LoVo (cell line): ENCODE measurements at places on chromosomes 12 and 14.
A peak's percentile ranks its signal among the peaks of the same experiment; 100 is the strongest.

- no peak for DNase-seq
These were observed 298.4 kb downstream of the TRHDE start for GRCh38 chr12:72570601-72571000.

DNA sequence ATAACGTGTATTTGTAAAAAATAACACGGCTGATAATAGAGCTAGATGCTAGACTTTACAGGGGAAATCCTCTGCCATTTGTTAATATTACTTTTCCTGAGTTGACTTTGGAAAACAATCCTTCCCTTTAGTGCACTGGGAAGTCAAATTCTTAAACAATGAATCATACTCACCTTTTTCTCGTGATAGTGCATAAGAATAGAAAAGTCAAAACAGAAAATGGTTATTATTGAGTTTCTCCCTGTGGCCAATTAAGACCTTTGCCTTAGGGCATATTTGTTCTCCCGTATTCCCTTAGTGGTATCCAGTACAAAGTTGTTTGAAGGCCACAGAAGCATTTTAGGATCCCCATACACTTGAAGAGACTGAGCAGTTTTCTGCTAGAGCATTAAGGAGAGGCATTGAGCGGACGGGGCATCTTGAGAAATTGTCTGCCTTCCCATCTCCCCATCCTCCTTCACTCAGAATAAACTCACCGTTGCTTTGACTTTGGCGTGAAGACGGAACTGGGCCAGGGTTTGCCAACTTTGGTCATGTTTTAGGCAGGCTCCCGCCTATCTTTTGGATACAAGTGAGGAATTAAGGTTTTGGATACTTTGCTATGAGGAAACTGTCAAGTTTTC, 171.3 kb downstream of the TMTC2 start:
- peak; percentile 37 for DNase-seq

- no peak for DNase-seq
These were observed 82.7 kb downstream of the DAD1 start for GRCh38 chr14:22506378-22506710.

- DNase-seq: no peak
These were observed 31.5 kb upstream of the FAM222A start for GRCh38 chr12:109681986-109682707.

DNA sequence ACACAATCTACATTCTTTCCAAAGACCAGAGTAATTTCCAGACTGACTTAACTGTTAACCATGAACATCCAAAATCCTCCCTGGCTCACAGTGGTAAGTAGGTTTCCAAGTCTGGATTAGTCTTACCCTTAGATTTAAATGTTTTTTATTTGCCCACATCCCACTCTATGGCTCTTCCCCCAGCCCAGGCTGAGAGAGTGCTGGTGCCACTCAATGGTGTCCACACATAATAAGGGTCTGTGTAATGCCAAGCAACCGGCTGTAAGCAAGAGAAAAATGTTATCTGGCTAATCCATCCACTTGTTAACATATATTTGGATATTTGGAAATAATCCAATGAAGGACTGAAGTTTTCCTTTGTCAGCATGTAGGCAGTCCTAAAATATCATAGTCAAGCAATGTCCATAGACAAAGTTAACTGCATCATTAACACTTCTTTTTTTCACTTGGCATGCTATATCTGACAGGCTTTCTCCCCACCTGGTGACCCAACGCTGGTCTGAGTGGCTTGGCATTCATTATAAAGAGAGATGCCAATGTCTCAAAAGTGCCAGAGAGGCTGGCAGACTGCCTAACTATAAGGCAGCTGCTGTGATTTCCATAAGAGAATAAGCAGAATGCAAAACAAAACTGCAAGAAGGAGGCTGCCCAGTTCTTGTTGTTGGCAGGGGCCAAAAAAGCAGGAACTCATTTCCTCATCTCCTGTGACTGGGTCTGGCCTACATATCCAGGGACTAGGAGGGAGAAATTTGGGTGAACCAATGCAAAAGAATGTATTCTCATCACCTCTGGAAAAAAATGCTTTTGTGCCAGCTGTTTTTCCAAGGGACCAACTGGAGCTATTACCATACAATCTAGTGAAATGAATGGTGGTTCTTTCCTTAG, 13.9 kb upstream of the HOXC13 start:
- DNase-seq: no peak

DNA sequence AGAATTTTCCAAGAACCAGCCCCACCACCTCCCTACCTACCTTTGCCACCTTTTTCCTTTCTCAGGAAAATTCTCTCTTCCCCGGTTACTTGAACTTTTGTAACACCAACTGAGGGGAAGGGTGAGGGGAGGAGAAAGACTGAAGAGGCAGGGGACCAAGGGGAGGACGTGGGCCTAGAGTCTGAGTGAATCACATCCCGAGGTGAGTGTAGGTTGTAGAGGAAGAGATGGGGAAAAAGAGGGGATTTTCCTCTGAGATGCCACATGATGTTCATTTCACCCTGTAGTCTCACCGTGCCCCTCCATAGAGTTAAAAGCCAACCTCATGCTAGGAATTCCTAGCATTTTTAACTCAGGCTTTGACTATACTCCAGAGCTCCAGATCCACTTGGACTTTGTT, 311.8 kb downstream of the RPAP3 start:
- DNase-seq: no peak

DNA sequence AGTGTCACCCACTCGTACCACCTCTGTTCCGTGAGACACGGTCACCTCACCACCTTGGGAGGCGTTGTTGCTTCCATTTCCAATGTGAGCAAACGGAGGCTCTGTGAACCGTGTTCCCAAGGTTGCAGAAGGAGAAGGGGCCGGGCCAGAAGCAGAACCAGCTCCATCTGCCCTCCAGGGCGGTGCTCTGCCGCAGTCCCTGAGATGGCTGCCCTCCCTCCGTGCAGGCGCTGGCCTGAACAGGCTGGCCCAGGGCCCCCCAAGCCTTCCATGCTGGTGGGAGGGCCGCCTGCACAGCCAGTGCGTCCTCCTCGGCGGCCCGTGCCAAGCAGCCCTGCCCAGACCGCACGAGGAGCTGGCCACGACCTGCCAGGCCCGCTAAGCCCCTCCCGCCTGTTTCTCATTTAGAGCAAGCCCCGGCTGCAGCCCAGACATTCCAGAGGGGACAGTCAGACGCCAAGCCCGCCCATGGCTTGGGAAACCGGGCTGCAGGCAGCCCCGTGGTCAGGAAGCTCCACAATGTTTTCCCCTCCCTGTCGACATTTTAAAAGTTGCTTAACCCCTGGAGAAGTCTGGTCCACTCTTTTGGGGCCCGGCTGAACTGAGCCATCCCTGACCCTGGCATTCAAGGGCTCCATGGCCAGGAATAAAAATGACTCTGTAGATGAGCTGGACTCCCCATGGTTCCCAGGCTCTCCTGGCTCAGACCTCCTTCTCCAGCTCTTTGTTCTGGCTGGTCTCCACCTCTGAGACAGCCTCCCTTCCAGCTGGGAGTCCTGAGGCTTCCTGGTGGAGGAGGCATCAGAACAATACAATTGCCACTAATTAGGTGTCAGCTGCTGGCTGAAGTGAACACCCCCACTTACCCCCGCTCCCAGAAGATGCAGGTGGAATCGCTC, 236.0 kb downstream of the BCL11B start:
- peak; percentile 74 for DNase-seq

DNA sequence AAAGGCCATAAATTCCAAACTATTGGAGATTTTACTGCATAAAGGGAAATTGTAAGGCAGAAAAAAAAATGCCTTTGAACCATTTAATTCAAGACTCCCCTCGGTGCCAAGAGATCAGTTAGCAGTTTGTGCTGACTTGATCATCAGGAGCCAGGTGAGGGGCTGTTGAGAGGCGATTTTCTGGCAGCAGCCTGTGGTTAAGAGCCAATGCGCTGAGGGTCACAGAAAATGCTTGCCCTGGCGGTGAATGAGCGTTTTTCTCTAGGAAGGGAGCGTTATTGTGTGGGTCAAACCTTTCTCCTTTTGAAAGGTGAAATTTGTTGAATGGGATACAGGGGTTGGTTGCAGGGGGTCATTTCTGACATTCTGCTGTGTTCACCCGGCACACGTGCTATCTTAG, 4.7 kb downstream of the SRRM4 start:
- DNase-seq: no peak

GRCh38 chr12:120115692-120116440, 687 bp downstream of the RAB35 start:
- DNase-seq: peak; percentile 64

- DNase-seq: no peak
These were observed 40.9 kb downstream of the DAD1 start for GRCh38 chr14:22547948-22548750.

DNA sequence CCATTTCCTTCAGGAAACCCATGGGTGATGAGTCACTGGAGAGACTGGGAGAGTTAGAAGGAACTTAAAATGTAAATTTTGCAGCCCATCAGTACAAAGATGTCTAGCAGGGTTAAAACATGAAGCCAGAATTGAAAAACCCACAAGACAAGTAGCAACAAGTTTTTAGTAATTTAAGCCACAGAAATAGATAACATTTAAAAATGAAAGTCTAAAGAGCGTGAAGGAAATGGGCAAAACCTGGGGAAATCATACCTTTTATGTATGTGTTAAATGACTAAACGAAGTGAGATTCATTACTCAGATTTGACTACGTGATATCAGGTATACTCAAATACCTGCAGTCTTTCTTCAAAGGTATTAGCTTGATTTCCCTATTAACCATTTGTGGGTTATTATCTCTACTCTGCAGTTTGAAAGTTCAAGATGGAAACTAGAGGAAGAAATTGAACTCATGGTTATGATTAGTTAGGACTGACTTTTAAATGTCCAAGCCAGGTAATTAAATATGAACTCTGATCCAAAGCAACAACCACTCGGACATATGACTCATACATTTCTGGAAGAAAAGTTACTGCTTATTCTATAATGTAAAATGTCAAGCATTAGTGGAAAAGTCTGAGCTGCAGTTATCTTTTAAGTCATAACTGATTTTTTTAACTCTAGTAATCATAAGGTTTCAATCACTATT, 84.1 kb downstream of the ITPR2 start:
- peak; percentile 45 for DNase-seq

- no peak for DNase-seq
These were observed 12.4 kb downstream of the MED21 start for GRCh38 chr12:27034607-27035293.

- DNase-seq: no peak
These were observed 1083.8 kb downstream of the FLRT2 start for GRCh38 chr14:86613786-86614185.

DNA sequence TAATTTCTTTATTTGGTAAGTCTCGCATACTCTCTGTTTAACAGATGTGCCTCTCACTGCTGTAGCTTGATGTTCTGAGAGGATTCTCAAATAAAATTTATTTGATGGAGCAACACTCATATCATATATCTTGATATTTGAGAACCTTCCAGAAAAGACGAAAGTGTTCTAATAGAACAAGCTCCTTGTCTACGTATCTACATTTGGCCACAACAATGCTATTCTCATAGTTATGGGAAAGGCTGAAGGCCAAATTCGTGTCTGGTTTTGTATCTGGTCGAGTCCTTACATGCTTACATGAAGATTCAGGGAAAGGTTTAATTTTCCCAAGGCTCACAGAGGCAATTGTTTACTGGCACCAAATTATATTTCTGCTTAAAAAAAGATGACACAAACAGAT, 186.7 kb upstream of the SLC38A2 start:
- no peak for DNase-seq

DNA sequence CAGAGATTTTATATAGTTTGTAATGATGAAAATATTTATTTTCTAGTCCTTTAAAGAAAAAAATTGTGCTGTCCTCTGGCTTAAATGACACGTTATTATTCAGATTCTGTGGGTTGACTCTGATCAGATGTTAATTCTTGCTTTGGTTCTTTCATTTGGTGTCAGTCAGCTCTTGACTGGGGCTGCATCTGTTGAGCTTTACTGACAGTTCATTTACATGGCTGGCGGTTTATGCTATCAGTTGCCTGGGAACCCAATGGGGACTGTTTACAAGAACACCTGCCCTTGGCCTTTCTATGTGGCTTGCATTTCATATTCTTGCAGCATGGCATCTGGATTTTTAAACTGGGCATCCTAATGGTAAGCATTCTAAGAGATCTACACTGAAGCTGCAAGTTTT, 667.1 kb upstream of the FBXO33 start:
- DNase-seq: no peak

DNA sequence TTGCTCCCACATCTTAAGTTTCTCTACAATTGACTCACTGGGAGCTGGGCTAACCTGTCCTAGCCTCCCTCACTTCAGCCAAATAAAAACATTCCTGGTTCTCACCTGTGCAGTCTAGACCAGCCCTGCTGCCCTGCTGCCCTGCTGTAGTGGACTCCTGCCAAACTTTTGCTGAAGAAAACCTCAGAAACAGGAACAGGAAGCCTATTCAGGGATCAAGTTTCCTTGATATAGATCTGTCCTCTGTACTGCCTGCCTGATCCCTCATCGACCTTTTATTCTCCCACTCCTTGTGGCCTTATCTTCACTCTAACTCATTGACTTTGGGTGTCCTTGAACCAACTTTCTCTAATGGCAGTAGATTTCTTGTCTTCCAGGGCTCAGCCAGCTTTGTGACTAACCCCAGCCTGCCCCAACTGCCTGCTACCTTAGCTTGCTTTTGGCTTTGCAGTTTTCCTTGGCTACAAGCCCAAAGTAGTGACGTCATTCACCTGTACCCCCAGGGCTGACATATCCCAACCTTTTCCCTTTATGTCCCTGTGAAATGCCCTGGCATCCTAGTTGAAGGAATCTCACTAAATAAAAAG, 234.8 kb downstream of the DUSP6 start:
- DNase-seq: peak; percentile 79

DNA sequence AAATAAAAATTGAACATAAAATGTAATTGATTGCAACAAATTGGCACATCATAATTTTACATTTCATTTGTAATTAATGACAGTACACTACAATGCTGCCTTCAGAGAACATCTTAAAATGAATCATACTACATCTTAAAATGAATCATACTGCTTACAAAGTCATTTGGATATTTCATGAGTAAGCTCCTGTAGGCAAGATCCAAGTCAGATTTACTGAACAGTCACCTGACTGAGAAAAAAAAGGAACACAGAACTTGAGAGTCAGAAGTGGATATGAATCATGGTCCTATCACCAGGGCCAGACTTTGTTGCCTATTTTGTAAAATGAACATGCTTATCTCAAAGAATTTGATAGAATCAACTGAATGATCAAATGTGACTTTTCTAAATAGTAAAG, 32.7 kb upstream of the FBLN5 start:
- peak; percentile 58 for DNase-seq

- DNase-seq: no peak
These were observed 102.3 kb downstream of the CALM1 start for GRCh38 chr14:90499121-90499520.

DNA sequence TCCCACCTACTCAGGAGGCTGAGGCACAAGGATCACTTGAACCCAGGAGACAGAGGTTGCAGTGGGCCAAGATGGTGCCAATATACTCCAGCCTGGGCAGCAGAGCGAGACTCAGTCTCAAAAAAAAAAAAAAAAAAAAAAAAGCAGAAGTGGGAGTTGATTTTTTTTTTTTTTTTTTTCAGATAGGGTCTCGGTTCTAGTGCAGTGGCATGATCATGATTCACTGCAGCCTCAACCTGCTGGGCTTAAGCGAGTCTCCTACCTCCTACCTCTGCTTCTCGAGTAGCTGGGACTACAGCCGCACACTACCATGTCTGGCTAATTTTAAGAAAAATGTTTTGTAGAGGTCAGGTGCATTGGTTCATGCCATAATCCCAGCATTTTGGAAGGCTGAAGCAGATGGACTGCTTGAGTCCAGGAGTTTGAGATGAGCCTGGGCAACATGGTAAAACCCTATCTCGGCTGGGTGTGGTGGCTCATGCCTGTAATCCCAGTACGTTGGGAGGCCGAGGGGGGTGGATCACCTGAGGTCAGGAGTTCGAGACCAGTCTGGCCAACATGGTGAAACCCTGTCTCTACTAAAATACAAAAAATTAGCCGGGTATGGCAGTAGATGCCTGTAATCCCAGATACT, 16.3 kb upstream of the HSP90AA1 start:
- DNase-seq: no peak

- no peak for DNase-seq
These were observed 82.5 kb downstream of the HECTD4 start for GRCh38 chr12:112299704-112300103.
